ENCODE measurements at places on chromosomes 13 and 19. TPM values are rescaled to one million over a fixed set of nuclear protein-coding genes. Genes with fewer than 3 reads are reported as not detected.

The NOVA2 gene
- 0.12 TPM for total RNA-seq

The NLRP4 gene
- total RNA-seq = not detected

The CEACAM8 gene
- not detected for total RNA-seq

The CD22 gene
- total RNA-seq = 0.90 TPM

The CLEC4G gene
- not detected for total RNA-seq

The MUC16 gene
- 0.08 TPM for total RNA-seq

The TRAPPC5 gene
- total RNA-seq = 103 TPM

The PPM1N gene
- total RNA-seq = 7.4 TPM

The TTC9B gene
- total RNA-seq = 0.79 TPM
